ENCODE measurements at places on chromosomes 4 and X.
A peak's percentile ranks its signal among the peaks of the same experiment; 100 is the strongest.

GRCh38 chr4:147513091-147513490, 32.2 kb downstream of the EDNRA start:
- DNase-seq = no peak

DNA sequence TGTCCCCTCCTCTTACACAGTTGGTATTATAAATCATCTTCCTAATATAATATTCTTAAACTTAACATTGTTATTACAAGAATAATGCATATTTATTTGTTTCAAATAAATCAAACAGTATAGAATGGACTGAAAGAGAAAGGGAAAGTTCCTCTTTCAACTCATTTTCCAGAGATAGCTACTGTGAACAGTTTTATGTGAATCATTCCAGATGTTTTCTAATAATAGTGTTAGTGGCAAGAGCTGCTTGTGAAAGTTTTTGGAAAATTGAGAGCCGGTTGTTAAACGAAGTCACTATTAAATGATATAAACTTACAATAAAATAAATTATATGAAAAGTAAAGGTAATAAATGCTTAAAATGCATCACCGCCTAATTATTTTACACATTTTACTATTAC, 14.6 kb downstream of the TMSB4X start:
- no peak for DNase-seq

- no peak for DNase-seq
Measured at GRCh38 chrX:68698942-68699341, 51.5 kb downstream of the STARD8 start.

GRCh38 chr4:171639540-171639939, 173.7 kb upstream of the GALNTL6 start:
- no peak for DNase-seq

DNA sequence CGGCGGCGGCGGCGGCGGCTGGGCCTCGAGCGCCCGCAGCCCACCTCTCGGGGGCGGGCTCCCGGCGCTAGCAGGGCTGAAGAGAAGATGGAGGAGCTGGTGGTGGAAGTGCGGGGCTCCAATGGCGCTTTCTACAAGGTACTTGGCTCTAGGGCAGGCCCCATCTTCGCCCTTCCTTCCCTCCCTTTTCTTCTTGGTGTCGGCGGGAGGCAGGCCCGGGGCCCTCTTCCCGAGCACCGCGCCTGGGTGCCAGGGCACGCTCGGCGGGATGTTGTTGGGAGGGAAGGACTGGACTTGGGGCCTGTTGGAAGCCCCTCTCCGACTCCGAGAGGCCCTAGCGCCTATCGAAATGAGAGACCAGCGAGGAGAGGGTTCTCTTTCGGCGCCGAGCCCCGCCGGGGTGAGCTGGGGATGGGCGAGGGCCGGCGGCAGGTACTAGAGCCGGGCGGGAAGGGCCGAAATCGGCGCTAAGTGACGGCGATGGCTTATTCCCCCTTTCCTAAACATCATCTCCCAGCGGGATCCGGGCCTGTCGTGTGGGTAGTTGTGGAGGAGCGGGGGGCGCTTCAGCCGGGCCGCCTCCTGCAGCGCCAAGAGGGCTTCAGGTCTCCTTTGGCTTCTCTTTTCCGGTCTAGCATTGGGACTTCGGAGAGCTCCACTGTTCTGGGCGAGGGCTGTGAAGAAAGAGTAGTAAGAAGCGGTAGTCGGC, 528 bp downstream of the FMR1 start:
- DNase-seq = peak; percentile 56

DNA sequence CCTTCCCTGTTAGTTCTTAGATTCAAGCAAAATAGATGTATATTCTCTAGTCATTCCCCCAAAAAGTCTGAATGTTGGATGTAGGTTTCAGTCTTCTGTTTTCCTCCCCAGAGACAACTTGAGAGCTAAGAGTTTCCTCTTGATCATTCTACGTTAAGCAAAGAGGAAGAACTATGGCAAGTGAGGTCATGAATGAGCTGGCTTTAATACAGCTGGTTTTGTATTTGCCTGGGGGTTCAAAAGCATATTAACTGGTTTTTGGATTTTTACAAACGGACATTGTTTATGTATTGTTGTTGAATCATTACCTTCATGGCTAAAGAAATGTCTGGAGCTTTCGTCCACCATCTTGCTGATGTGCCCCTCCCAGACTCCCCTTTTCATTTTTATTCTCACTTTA, 916.7 kb upstream of the POU3F4 start:
- DNase-seq = no peak

DNA sequence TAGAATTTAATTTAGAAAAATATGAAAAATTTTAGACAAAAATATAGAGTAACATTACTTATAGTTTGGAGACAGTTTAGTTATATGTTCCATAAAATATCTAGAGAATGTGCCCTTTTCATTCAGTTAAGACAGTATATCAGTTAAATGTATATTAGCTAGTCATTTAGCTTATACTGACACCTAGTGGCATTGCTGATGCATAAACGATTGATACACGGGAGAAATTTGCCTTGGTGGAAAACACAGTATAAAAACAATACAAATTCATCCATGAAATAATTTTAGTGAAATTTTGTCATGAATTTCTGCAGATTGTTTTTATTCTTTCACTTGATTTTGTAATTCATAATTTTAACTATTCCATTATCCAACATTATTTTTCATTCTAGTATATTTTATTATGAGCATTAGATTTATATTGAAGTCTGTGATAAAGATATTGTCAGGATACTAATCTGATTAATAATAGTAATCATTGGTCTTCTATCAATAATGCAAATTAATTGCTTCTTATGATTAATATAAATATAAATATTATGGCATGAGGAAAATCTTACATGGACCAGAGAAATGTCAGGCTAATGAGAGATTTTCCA, 219.0 kb downstream of the TLL1 start:
- DNase-seq = no peak

DNA sequence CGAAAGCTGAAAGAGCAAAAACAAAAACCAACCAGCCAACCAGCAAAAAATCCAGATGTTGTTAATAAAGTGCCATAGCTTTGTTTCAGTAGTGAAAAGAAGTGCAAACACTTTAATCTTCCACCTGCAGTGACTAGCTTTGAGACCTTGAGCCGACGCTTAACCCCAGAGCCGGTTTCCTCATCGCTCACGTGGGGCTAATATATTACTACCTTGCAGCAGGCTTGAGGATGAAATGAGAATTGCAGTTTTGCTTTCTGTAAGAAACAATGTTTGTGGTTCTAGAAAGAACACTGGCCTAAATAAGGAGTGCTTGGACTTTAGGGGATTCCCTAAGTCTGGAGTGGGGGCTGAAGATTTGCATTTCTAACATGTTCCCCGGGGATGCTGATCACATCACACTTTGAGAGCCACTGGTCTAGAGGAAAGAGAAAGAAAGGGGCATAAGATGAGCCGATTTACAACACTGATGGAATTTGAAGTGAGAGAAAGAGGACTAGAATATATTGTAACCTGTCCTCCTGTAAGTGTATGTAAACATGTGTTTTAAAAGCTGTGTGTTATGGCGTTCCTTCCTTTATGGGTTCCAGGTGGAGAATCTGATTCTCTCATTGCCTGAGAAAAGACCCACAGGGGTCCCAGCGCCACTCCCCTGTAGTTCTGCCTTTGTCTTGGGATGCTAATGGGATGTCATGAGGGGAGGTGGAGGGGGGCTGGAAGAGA, 1.4 kb downstream of the FGF2 start:
- no peak for DNase-seq

DNA sequence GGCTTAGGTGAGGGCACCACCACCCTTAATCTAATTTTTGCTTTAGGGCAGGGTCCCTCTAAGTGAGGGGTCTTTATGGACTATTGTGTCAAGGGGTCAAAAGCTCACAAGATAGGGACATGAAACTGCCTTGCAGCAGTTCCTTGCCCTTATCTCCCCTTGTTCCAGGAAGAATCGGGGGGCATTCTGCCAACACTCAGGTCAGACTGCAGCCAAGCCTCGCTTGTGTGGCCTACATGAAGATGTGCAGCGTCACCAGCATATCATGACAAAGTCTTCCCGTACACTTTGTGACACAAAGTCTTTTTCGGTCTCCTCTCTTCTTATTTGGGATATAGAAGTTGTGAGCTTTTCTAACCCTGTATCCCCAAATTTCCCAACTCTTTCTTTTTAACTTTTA, 17.5 kb upstream of the USP9X start:
- DNase-seq = no peak

- no peak for DNase-seq
Measured at GRCh38 chrX:727738-728621, 97.4 kb downstream of the SHOX start.

GRCh38 chr4:173014113-173014558, 154.5 kb upstream of the GALNT7 start:
- DNase-seq = no peak

- no peak for DNase-seq
Measured at GRCh38 chr4:182150645-182151044, 92.6 kb upstream of the TENM3 start.

GRCh38 chr4:153137159-153137558, 67.1 kb upstream of the TRIM2 start:
- no peak for DNase-seq

DNA sequence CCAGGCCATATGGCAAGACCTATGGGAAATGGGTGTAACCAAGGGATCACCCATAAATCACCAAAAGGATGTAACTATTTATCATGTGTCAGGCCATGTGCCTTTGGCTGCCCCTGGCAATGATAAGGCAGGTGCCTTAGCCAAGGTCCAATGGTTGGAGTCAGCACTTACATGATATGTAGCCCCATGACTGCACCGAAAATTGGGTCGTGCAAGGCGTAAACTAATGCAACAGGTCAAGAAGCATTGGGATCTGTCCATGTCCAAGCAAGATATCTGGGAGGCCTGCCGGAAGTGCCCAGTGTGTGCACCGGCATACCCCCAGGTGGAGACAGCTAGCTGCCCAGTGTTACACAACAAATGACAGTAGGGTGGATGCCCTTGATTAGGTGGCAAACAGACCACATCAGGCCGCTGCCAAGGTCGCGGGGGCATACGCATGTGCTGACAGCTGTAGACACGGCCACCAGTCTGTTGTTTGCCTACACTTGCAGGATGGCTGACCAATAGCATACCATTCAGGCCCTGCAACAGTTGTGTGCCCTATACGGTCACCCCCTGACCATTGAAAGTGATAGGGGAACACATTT, 698.2 kb upstream of the AGA start:
- DNase-seq = no peak

DNA sequence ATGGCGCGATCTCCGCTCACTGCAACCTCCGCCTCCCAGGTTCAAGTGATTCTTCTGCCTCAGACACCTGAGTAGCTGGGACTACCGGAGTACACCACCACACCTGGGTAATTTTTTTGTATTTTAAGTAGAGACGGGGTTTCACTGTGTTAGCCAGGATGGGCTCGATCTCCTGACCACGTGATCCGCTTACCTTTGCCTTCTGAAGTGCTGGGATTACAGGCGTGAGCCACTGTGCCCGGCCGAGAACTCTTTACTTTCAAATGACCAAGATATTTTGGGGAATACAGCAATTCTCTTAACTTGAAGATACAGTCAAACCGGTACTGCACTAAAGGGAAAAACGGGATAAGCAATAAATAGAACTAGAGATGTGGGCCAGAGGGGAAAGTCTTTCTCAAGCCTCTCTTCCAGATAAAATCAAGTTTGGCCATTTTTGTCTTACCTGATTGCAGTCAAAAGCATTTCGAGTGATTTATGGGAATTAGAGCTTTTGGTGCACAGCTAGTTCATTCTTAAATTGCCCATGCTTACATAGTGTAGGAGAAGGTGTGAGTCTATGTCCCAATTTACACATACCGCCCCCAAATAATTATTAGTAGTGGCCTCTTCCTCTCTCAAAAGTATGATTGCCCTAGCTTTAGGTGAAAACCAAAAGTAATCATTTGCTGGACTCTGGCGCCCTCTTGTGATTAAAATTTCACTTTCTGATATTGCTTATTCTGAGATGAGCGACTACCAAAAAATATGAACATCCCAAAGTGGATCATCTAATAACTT, 53.2 kb upstream of the ABCG2 start:
- DNase-seq = no peak

DNA sequence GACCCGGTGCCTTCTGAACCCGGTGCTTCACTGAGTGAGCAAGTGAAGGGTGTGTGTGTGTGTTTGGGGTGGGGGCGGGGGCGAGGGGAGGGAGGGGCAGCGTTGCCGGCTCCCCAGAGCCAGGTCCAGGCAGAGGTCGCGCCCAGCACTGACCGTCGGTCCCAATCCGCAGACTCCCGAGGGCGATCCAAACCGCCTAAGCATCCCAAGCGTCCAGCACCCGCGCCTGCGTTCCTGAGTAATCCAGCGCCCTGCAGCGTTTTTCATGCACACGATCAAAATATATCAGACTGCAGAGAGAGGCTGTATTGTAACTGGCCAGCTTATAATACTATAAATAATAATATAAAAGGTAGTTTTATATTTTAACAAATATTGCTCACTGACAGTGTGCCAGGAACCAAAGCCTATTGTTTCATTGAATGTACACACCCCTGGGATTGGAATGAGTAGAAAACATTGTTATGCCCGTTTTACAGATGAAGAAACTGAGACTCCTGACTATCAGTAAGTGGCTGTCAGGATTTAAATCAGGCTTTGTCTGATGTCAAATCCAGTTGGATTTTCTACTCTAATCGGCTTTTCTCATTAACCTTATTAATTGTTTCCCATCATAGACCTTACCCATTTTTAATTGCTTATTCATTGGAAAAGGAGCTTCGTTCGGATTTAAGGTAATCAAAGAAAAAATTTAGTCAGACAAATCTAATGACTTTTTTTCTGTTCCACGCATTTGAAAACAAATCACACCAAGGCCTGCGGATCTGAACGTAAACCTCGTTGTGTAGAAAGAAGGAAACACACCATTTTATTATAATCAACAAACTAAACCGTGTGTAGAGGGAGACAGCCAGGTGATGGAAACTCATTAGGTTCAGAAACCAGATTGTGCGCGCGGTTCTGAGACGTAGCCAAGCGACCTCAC, 4.0 kb upstream of the NKX3-2 start:
- no peak for DNase-seq

- DNase-seq = peak; percentile 50
Measured at GRCh38 chrX:119004920-119005524, 30.6 kb downstream of the LONRF3 start.

GRCh38 chr4:1604706-1605205, 79.4 kb downstream of the FAM53A start:
- DNase-seq = peak; percentile 66

- no peak for DNase-seq
Measured at GRCh38 chr4:184806229-184806550, 19.6 kb downstream of the ACSL1 start.

- no peak for DNase-seq
Measured at GRCh38 chr4:77197831-77198230, 40.8 kb downstream of the CCNG2 start.

DNA sequence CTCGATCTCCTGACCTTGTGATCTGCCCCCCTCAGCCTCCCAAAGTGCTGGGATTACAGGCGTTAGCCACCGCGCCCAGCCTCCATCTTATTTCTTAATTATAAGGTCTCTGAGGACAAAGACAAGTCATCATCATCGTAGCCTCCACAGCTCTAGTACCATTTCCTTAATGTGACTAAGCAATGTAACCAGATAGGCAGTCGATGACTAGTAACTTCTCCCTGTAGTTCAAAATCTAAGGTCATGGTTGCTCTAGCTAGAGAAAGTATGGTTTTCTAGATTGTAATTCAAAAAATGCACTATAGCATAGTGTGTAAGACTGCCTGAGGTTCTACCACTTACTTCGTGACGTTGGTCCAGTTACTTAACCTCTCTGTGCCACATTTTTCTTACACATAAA, 6.9 kb downstream of the SLC39A8 start:
- DNase-seq = no peak

GRCh38 chr4:82621251-82621650, 59.5 kb upstream of the TMEM150C start:
- DNase-seq = no peak
